ENCODE measurements at places on chromosomes 2 and 18.

- H3K4me3 ChIP-seq: no peak overlapping the region
- H3K4me1 ChIP-seq: no peaks in the 10 kb centered on the region
- no peak for DNase-seq
- H3K27me3 ChIP-seq: no peaks in the 10 kb centered on the region
These were observed 405.1 kb downstream of the GPD2 start for GRCh38 chr2:156841321-156841720.

DNA sequence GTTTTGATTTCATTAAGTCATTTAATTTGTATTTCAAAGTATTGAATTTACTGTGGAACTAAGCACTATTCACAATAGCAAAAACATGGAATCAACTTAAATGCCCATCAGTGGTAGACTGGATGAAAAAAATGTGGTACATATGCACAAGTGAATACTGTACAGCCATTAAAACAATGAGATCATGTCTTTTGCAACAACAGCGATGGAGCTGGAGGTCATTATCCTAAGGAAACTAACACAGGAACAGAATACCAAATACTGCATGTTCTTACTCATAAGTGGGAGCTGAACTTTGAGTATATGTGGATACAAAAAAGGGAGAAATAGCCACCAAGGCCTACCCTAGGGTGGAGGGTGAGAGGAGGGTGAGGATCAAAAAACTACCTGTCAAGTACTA, 164.4 kb downstream of the BABAM2 start:
- H3K4me1 ChIP-seq: no peaks in the 10 kb centered on the region
- DNase-seq: no peak
- H3K36me3 ChIP-seq: no peaks in the 10 kb centered on the region

DNA sequence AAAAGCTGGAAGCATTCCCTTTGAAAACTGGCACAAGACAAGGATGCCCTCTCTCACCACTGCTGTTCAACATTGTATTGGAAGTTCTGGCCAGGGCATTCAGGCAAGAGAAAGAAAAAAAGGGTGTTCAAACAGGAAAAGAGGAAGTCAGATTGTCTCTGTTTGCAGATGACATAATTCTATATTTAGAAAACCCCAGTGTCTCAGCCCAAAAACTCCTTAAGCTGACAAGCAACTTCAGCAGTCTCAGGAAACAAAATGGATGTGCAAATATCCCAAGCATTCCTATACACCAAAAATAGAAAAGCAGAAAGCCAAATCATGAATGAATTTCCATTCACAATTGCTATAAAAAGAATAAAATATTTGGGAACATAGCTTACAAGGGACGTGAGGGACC, 11.1 kb downstream of the SLC8A1 start:
- no peaks in the 10 kb centered on the region for H3K27me3 ChIP-seq
- H3K27ac ChIP-seq: no peak overlapping the region
- no peak overlapping the region for H3K4me3 ChIP-seq

GRCh38 chr2:11127761-11128160, 27.5 kb upstream of the SLC66A3 start:
- peaks cover 1% of the 10 kb centered on the region for H3K4me1 ChIP-seq
- no peak overlapping the region for H3K4me3 ChIP-seq
- H3K27ac ChIP-seq: no peak overlapping the region
- no peaks in the 10 kb centered on the region for H3K36me3 ChIP-seq

GRCh38 chr2:37472959-37473358, 128.5 kb downstream of the QPCT start:
- peaks cover 4% of the 10 kb centered on the region for H3K4me1 ChIP-seq
- no peak overlapping the region for H3K27ac ChIP-seq
- DNase-seq: peak; percentile 49
- H3K36me3 ChIP-seq: no peaks in the 10 kb centered on the region

GRCh38 chr2:130873700-130874346, 37.1 kb downstream of the ARHGEF4 start:
- no peaks in the 10 kb centered on the region for H3K27me3 ChIP-seq
- H3K4me1 ChIP-seq: no peaks in the 10 kb centered on the region
- H3K27ac ChIP-seq: no peak overlapping the region
- H3K36me3 ChIP-seq: no peaks in the 10 kb centered on the region
- no peak overlapping the region for H3K4me3 ChIP-seq

- DNase-seq: peak; percentile 19
- H3K36me3 ChIP-seq: no peaks in the 10 kb centered on the region
- H3K4me1 ChIP-seq: no peaks in the 10 kb centered on the region
- H3K4me3 ChIP-seq: no peak overlapping the region
- no peak overlapping the region for H3K27ac ChIP-seq
These were observed 818.8 kb upstream of the SOX11 start for GRCh38 chr2:4873364-4873763.

- H3K36me3 ChIP-seq: no peaks in the 10 kb centered on the region
- H3K4me1 ChIP-seq: no peaks in the 10 kb centered on the region
- H3K27ac ChIP-seq: no peak overlapping the region
- DNase-seq: no peak
These were observed 28.0 kb upstream of the YES1 start for GRCh38 chr18:840023-840408.

DNA sequence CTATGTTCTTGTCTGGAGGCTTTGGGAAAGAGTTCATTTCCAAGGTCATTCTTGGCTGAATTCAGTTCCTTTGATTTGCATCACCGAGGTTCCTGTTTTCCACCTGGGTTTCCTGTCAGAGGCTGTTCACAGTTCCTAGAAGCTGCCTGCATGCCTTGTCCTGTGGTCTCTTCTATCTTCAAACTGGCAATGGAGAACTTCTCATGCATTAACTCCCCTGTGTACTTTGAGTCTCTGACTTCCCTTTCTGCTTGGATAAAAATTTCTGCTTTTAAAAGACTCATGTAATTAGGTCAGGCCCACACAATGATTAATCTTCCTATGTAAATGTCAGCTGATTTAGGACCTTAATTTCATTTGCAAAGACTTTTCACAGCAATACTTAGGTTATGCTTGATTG, 499.3 kb upstream of the FANCL start:
- H3K4me1 ChIP-seq: no peaks in the 10 kb centered on the region
- no peak for DNase-seq
- no peaks in the 10 kb centered on the region for H3K36me3 ChIP-seq
- H3K27ac ChIP-seq: no peak overlapping the region
- no peaks in the 10 kb centered on the region for H3K27me3 ChIP-seq
- no peak overlapping the region for H3K4me3 ChIP-seq

DNA sequence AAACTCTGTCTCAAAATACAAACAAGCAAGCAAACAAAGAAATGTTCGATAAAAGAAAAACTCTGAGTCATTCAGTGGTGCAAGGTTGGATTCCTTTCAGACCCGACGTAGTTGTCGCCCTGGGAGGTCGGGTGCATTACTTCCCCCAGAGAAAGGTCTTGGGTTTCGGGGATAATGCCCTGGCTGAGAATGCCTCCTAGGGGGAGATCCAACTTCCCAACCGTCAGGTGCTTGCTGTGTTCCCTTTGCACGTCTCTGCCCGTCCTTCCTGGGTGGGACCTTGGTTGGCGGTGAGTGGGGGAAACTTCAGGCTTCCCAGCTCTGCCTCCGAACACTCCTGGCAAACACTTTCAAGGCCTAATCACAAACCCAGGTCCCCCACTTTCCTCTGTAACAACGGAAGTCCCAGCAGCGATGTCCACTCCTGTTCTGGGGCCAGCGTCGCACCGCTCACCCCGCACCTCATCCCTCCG, 609 bp downstream of the TPGS2 start:
- H3K4me3 ChIP-seq: peak overlapping the region; percentile 97
- peak; percentile 64 for DNase-seq
- no peaks in the 10 kb centered on the region for H3K36me3 ChIP-seq

DNA sequence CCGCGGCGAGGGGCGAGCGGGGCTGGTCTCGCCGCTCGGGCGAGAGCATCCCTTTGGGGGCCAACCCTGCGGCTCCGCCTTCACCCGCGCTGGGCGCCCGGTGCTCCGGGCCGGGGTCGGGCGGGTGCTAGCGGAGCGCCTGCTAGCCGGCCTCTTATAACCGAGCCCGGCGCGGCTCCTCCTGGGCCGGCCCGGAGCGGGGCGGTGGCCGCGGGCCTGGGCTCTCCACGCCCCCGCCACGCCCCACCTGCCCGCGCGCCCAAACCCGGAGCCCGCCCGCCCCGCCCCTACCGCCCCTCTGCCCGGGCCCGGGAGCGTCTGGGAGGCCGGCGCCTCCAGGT, at the start of gene FOXI3:
Gene FOXI3, minus strand, starts transcription at position 129 of the 341 bp plus-strand sequence. CDS start 158 bp downstream, outside the sequence.
- H3K27me3 ChIP-seq: peaks cover 2% of the 10 kb centered on the region
- no peak within 1 kb of the TSS for H3K27ac ChIP-seq
- H3K36me3 ChIP-seq: no peaks in the 10 kb centered on the region
- peak; percentile 63 for DNase-seq
- H3K4me3 ChIP-seq: peak within 1 kb of the TSS; percentile 50

DNA sequence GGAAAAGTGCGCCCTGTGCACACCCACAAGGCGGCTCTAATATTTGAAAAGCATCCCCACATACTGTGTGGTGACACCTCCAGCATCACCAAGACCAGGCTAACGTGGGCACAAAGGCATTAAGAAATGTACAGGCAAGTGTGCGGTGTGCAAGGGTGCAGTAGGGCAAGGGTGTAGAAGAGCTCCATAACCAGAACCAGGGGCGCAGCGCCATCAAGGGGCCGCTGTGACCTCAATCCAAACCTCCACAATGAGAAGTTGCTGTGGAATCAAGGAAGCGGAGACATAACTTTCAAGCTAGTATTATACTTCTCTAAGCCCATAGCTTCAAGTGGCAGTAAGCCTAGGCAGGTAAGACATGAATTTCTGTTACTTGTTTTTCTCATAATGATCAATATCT, 13.0 kb downstream of the L3MBTL4 start:
- peak; percentile 39 for DNase-seq
- H3K27me3 ChIP-seq: no peaks in the 10 kb centered on the region
- H3K4me1 ChIP-seq: peaks cover 3% of the 10 kb centered on the region
- H3K36me3 ChIP-seq: no peaks in the 10 kb centered on the region
- no peak overlapping the region for H3K4me3 ChIP-seq
- no peak overlapping the region for H3K27ac ChIP-seq

DNA sequence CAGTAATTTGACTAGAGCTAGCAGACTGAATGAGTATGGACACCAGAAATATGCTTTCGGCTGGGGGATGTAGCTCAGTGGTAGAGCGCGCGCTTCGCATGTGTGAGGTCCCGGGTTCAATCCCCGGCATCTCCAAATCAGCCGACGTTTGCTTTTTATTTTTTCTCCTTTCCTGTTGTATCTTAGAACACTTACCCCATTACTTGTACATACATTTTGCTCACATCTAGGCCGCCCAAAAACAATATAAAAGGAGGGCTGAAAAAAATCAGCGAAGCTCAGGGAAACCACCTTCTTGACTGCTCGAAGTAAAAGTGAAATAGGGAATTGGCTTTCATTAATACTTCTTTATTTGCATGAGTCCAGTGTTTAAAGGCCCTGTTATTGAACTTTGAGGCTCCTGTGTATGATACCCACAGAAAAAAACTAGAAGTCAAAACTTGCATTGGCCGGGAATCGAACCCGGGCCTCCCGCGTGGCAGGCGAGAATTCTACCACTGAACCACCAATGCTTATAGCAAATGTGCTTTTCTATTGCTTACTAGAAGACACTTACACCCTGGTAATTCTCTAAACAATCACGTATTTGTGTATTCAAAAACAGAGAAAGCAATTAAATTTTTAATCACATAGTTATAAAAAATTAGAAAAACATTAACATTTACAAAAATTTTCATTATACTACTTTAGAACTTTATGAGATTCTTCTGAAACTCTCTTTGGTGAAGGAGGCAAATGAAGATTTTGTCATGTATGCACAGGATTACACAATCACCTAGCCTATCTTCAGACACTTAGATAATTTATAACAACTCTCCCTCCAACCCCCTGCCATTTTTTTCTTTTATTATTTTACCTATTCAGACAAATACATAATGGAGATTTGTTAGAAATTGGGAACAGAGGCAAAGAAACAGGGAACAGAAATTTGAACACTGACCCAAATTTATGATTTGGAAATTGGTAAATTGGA, 35.2 kb upstream of the GPD2 start:
- no peak overlapping the region for H3K27ac ChIP-seq
- no peaks in the 10 kb centered on the region for H3K36me3 ChIP-seq
- peak overlapping the region; percentile 64 for H3K4me3 ChIP-seq
- DNase-seq: peak; percentile 86

GRCh38 chr18:10726198-10727068, 200.6 kb downstream of the NAPG start:
- no peaks in the 10 kb centered on the region for H3K4me1 ChIP-seq
- no peak for DNase-seq
- H3K27me3 ChIP-seq: no peaks in the 10 kb centered on the region
- no peak overlapping the region for H3K4me3 ChIP-seq
- no peak overlapping the region for H3K27ac ChIP-seq

- H3K4me1 ChIP-seq: no peaks in the 10 kb centered on the region
- no peak overlapping the region for H3K27ac ChIP-seq
- no peak overlapping the region for H3K4me3 ChIP-seq
- no peaks in the 10 kb centered on the region for H3K36me3 ChIP-seq
- DNase-seq: no peak
These were observed 31.2 kb upstream of the NPC1 start for GRCh38 chr18:23617412-23618014.

DNA sequence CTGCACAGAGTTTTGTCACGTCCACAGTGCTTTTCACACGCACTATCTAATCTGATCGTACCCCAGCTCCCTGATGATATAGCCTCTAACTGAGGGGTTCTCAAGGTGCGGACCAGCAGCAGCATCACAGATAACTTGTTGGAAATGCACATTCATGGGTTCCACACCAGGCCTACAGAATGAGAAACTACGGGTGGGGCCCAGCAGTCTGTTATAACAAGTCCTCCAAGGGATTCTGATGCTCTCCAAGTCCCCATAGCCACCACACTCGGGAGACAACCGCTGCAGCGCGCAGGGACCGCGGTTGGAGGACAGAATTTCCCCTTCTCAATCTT, 745 bp upstream of the BZW1 start:
- H3K27ac ChIP-seq: peak overlapping the region; percentile 1
- H3K4me3 ChIP-seq: no peak overlapping the region
- no peak for DNase-seq
- H3K36me3 ChIP-seq: peaks cover 6% of the 10 kb centered on the region
- H3K4me1 ChIP-seq: no peaks in the 10 kb centered on the region

DNA sequence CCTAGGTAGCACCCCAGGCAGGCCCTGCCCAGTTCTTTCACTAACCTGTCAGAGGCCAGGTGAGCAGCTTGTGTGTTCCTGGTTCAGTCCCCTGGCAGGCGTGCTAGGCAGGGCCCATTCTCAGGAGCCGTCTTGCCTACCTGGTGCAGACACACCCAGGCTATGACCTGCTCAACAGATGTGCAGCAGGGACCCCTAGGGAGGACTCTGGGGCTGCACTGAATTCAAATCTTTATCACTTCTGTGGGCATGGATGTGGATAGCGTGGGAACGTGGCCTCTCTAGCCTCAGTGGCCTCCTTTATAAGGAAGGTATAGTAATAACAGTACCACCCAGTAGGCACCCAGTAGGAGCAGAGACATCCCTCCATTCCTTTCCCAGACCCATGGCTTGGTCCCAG, 48.4 kb downstream of the PLEKHB2 start:
- no peaks in the 10 kb centered on the region for H3K4me1 ChIP-seq
- H3K27me3 ChIP-seq: no peaks in the 10 kb centered on the region
- peaks cover 3% of the 10 kb centered on the region for H3K36me3 ChIP-seq
- no peak for DNase-seq
- no peak overlapping the region for H3K4me3 ChIP-seq

- no peak overlapping the region for H3K27ac ChIP-seq
- DNase-seq: peak; percentile 26
- H3K4me3 ChIP-seq: no peak overlapping the region
- no peaks in the 10 kb centered on the region for H3K4me1 ChIP-seq
- H3K27me3 ChIP-seq: no peaks in the 10 kb centered on the region
These were observed 8.7 kb downstream of the NPPC start for GRCh38 chr2:231917280-231918066.

All from mesendoderm (in vitro differentiated cells).